ENCODE measurements at places on chromosomes 16 and 17. TPM values are rescaled to one million over a fixed set of nuclear protein-coding genes. Genes with fewer than 3 reads are reported as not detected.

GRCh38 chr16:10971560-10971961 lies 27.2 kb downstream of the CLEC16A start:
- peak; percentile 46 for DNase-seq

- DNase-seq = peak; percentile 79
Observed at GRCh38 chr17:67800495-67800928, 24.8 kb upstream of the BPTF start.

Gene HSD3B7
- 4.5 TPM for total RNA-seq

DNA sequence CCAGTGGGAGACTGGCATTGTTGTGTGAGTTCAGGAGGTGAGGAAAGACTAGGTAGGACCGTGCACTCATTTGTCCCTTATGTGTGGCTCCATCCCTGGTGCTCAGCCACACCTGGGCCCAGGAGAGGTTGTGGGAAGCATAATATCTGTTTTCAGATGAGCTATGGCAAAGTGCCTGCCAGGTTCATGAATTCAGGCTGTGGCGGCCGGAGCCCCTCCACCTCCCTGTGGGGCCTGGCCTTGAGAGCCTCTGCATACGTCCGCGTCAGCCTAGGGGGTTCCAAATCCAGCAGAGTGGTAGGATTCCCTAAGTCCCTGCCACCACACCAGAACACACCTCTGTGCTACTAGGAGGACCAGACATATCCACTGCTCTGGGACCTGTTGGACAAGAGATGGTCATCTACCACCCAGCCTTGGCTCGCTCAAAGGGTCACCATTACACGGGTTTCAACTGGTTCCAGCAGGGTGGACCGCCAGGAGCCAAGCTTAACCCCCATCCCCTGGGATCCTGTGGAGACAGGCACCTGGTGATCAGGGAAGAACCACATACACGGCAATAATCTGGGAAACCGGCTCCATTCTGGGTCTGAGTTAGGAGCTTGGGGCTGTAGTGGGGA lies 2.0 kb downstream of the B3GNT9 start:
- no peak for DNase-seq

DNA sequence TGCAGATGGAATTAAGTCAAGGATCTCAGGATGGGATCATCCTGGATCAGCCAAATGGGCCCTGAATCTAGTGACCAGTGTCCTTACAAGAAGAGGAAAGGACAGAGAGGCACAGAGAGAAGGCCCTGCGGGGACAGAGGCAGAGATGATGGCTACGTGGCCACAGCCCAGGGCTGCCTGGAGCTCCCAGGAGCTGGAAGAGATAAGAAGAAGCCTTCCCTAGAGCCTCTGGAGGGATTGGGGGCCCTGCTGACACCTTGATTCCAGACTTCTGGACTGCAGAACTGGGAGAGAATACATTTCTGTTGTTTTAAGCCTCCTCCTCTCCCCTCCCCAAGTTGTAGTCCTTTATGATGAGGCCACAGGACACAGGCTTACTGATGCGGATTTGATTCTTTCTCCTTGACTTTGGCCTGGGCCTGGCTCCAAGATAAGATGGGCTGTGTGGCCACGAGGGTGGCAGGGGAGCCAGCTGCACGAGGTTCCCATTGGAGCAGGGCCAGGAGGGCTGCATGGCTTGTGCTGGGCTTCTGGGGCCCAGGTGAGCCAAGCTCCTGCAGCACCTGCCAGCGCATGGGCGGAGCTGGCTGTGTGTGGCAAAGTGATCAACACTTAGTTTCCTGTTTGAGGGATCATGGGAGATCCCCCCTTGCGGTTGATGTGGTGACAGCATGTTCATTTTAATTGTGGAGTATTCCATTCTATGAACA lies 146.1 kb downstream of the IRF8 start:
- no peak for DNase-seq

DNA sequence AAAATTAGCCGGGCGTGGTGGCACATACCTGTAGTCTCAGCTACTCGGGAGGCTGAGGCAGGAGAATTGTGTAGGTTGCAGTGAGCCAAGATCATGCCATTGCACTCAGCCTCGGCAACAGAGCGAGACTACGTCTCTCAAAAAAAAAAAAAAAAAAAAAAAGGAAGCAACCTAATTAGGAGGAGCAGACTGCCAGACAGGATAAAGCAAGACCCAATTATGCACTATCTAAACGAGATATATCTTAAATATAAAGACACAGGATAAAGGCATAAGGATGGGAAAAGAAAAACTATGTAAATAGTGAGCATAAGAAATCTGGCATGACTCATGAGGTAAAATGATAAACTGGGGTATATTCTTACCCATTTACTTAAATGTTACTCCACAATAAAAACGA lies 4.9 kb downstream of the TXNDC11 start:
- DNase-seq = no peak

DNA sequence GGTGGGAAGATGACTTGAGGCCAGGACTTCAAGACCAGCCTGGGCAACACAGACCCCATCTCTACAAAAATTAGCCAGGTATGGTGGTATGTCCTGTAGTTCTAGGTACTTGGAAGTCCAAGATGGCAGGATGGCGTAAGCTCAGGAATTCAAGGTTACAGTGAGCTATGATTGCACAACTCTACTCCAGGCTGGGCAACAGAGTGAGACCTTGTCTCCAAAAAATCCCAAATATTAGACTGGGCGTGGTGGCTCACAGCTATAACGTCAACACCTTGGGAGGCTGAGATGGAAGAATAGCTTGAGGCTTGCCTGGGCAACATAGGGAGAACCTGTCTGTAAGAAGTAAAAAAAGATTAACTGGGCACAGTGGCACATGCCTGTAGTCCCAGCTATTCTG lies 30.8 kb downstream of the SUZ12 start:
- no peak for DNase-seq

Gene UNC13D
- total RNA-seq = 13.1 TPM

DNA sequence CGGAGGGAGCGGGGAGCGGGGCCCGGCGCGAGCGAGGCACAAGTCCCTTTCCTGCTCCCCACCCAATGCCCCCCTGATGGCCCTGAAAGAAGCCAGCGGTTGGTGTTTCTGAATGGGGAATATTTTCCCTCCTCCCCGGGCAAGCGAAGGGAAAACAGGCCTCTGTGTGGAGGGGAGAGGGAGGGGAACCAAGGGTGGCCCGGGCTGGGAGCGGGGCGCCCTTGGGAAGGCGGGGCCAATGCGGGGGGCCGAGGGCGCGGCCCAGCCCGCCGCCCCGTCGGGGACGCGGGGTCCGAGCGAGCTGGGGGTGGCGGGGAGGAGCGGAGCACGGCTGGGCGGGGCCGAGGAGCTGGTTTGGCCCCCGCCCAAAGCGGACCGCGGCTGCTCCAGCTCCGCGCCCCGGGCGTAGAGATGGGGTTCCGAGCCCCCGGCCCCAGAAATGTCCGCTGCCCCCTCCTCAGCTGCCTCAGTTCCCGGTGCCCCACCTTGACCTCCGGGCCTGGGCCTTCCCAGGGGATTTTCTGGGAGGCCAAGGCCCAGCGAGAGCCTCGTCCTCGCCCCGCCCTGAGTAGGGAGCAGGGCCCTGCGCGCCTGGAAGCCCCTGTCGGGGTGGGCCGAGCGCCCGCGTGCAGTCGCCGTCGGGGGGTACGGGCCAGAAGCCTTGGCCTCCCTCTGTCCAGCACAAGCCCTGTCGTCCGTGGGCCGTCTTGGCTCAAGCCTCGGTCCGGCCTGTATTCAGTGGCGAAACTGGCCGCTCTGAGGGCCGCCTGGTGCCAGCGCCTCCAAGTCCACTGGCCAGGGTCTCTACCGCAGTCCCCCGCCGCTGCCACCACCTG lies 3.9 kb upstream of the HEXIM1 start:
- peak; percentile 56 for DNase-seq

- no peak for DNase-seq
Observed at GRCh38 chr16:67283039-67283825, 3.9 kb downstream of the PLEKHG4 start.

Gene EIF4A3
- total RNA-seq = 160 TPM

Gene NMT1
- 152 TPM for total RNA-seq

- no peak for DNase-seq
Observed at GRCh38 chr16:18984435-18985005, 786 bp downstream of the TMC7 start.

Gene TGFB1I1
- 4.6 TPM for total RNA-seq

- no peak for DNase-seq
Observed at GRCh38 chr17:18377437-18378204, at the start of gene EVPLL. TSS of gene EVPLL (plus strand) at chr17:18377778. CDS start at chr17:18380938, 3,160 bp downstream.

DNA sequence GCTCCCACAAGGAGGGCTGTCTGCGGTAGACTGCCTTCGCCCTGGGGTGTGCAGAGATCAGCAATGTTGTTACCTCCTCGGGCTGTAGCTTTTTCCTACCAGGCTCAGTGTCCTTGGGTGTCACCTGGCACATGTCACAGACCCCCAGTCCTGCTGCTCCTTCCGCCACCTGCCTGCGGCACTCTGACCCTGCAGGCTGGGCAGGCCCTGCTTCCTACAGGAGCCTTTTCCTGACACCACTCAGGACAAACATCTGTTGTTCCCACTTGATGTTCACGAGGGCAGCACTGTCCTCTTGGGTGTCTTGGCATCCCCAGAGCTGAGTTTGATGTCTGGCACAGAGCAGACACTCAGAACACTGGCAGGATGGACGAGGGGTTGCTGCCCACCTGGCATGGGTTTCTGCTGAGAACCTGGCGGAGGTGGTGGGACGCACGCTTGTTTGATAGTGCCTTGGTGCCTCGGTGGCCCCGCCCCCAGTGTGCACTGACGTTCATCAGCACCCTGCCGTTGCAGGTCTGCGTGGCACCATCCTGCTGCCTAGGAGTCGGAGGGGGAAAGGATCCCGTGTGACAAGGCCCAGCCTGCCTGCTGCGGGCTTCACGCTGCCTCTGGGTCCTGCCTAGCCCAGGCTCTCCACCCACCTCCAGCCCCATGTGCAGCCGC lies 26.7 kb upstream of the NUDT16L1 start:
- DNase-seq = no peak

GRCh38 chr17:15154618-15155017 lies 110.5 kb downstream of the PMP22 start:
- no peak for DNase-seq

DNA sequence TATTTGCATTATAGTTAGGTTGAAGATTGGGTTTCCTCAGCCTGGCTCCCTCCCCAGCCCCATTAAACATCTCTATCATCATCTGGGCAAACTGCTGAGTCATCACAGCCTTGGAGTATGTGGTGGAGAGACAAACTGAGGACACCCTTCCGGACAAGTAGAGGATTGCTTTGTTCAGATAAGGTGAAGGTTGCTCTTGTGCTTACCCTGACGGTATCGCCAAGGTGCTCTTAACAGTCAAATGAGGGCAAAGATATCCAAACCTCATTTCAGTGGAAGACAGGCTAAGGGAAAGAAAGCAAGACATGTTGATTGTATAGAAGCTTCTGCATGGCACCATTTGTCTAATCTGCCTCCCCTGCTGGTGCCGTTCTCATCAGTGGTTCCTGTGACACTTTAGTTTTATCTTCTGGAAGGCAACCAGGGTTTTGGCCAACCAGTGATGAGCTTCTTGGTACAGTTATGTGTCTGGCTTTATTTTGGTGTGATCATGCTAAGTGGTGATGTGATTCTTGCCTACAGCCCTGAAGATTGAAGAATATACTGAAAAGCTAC lies 56.9 kb upstream of the LGALS9 start:
- no peak for DNase-seq

DNA sequence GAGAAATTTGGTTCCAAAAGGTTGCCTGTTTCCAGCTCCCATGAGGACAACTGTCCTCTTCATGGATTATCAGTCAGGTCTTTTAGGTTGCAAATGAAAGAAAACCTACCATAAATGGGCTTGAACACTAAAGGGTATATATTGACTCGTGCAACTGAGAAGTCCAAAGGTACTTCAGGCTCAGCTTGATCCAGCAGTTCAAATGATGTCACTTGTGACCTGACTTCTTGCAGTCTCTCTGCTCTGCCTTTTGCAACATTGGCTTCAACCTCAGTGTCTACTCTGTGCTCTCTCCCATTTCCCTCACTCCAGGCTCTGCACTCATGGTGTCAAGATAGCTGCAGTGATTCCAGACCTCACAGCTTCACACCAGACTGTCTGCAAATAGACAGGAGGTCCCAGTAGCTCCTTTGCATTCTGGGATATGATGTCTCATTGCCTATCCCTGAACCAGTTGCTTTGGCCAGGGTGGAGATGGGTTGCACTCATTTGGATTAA lies 5.5 kb upstream of the CALB2 start:
- no peak for DNase-seq

Gene TXNDC11
- 11.4 TPM for total RNA-seq

DNA sequence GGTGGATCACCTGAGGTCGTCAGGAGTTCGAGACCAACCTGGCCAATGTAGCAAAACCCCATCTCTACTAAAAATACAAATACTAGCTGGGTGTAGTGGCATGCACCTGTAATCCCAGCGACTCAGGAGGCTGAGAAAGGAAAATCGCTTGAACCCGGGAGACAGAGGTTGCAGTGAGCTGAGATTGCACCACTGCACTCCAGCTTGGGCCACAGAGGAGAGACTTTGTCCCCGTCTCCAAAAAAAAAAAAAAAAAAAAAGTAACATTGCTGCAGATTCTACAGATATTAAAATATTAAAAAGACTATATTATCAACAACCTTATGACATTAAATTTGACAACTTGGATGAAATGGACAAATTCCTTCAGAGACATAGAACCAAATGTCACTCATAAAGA lies 25.7 kb downstream of the MBTD1 start:
- no peak for DNase-seq

DNA sequence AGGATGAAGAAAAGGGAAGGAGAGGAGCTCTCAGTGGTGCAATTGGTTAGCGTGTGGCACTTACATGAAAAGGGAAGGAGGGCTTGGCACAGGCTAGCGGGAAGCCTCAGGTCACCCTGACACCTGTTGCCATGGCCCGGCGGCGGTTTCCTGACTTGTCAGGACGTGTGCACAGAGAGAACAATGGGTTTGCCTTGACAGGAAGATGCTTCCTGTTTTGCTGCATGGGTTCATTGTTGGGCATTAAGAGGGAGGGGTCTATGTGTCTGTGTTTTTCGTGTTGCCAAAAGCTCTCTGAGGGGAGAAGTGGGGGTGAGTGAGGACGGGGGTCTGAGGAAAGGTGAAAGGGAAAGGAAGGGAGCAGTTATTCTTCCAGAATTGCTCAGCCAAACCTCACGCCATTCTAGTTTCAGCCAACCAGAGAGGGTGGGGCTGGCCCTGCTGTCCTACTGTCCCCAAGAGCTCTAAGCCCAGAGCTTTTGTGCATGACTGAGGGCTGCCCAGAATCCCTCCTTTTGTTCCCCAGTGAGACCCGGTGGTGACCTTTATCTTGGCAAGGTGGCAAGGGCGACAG lies 17.1 kb upstream of the CCR7 start:
- no peak for DNase-seq

DNA sequence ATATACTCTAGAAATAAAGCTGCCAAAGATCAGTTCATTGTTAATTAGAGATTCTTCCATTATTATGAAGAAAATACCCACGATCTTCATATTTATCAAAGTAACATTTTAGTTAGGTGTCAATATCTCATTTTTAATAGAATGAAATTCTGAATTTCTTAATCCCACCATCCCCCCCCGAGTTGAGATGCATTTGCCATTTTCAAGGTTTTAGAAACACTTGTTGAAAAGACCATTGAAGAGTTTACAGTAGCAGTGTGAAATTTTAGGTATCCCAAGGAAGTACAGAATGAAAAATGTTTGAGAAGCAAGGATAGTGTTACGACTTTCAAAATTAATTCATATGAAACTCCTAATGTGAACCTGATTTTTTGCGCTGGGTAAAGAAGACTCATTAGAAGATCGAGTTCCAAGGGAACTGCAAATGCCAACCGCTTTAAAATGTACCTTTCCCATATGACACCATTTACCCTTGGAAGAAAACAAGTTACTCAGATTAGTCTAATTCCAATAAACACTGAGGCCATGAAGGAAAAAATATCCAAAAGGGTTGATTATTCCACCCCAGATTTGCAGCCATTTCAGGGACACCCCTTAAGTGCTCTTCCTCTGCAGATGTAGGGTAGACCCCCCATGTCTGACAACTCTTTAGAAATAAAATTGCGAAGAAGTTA lies 731 bp downstream of the IKZF3 start:
- DNase-seq = no peak

- DNase-seq = no peak
Observed at GRCh38 chr17:76834870-76835269, 33.3 kb upstream of the MGAT5B start.

Gene FNDC8
- not detected for total RNA-seq

Measured in WTC11 (cell line).